Stromal cell of bone marrow (primary cell): ENCODE measurements at places on chromosomes 2 and 18.

DNA sequence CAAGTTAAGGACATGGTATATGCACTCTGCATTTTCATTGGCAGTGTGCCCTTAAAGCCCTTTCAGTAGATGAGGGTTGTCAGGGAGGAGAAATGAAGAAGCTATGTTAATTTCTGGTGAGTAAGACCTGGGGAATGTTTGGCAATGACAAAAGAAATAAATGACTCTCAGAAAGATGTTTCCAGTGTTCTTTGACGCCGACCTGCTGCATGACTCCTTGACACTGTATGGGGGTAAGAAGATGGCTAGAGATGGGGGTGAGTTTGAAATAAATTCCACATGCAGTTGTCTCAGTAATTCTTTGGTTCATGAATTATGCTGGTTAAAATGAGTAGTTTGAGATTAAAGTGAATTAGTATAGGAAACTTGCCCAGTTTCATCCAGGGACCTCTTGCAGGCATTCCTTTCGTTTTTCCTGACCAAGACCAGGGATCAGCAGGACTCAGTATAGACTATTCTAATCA, 5.9 kb downstream of the CCDC121 start:
- DNase-seq, result no peak

GRCh38 chr2:10918661-10919409, 7.1 kb downstream of the KCNF1 start:
- no peak for DNase-seq

DNA sequence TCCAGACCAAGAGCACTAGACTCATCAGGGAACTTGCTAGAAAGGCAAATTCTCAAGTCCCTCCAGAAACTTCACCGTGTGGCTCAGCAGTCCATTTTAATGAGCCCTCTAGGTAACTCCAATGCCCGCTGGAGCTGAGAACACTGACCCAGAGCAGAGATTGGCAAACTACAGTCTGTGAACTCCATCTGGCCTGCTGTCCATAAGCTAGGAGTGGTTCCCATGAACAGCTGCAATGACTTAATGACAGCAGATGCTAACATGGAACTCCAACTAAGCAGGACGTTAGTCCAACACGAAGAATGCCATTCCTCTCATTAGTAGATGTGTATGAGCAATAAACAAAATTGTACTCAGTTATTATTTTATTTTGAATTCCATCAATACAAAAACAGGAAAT, 371.9 kb downstream of the STK39 start:
- DNase-seq, result no peak

DNA sequence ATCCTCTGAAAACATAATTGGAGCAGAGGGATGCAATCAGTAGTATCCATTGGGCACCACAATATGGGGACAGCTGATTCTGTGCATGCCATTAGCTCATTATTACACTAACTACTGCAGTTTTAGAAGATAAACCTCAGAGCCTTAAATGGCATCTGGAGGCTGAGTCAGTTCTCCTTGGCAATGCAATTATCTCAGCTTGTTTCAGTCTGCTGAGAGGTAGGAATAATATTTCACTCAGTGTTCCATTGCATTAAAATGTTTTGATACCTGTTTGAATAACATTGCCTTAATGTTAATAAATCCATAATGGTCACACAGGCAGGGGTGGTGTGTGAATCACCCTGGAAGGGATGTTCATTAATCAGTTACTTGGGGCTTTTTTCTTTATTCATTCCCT, 309.6 kb downstream of the LRRTM1 start:
- no peak for DNase-seq

DNA sequence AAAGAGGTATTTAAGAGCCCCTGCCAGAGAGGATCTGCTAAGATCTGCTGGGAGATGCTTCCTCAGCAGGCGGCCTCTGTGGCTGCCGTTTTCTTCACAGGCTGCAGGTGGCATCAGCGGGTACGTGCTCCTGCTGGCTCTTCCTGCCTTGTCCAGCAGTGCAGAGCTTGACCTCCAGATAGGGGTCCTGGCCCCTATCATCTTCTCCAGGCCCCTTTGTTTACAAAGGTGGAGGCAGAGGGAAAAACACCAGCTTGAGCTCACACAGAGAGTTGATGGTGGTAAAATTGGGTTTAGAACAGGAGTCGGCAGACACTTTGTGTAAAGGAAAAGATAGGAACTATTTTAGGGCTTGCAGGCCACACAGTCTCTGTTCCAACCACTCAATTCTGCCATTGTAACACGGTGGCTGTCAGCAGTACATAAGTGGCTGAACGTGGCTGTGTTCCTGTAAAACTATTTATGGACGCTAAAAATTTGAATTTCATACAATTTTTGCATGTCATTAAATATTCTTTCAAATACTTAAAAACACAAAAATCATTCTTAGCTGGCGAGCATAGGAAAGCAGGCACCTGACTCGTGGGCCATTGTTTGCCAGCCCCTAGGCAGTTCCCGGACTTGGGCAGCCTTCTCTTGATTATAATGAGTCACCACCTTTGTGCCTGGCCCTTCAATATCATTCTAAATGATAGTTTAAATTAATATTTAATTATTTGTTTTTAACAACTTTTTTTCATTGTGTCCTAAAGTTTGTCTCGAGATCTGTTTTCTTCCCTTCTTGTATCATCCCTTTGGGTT, 98.2 kb upstream of the B3GNT7 start:
- peak; percentile 11 for DNase-seq

GRCh38 chr18:58497845-58498244, 131.0 kb downstream of the ALPK2 start:
- DNase-seq, result no peak

DNA sequence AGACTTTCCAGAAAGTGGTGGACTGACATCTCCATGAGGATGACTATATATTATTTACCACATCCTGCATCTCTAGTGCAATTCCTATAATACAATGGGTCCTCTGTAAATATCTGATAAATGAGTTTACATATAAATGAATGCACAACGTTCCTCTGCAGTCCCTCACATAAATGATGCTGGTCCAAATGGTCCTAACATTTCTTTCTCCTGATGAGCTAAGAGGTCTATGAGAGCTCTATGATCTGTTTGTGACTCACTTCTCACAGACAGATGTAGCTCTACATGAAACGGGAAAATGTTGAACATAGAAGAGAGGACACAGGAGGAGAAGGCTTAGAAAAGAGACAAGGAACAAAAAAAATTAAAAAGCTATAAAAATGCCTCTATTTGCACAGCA, 201.2 kb upstream of the PIK3C3 start:
- DNase-seq, result no peak

DNA sequence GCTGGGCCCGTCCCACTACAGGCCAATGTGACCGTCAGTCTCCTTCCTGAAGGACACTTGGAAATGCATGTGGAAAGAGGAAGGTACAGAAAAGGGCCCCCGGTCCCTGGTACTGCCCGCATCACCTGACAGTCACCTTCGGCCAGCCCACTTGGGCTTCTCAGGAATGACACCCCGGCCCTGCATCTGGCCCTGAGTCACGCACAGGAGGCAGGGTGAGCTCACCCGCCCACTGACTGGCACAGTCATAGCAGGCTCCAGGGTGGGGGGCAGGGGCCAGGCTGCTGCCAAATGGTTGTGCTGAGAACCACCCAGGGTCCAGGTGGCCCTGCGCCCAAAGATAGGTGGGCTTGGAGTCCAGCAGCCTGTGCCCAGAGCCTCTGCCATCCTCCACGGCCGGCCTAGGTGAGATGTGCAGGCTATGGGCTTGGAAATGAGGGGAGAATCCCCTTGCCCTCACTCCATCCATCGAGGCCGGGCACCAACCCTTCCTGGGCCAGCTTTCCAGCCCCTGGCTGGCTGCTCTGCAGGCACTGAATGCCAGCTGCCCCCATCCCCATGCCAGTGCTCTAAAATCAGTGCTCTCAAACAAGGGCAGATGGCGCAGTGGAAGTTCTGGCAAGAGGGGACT, 14.1 kb downstream of the EMX1 start:
- no peak for DNase-seq

DNA sequence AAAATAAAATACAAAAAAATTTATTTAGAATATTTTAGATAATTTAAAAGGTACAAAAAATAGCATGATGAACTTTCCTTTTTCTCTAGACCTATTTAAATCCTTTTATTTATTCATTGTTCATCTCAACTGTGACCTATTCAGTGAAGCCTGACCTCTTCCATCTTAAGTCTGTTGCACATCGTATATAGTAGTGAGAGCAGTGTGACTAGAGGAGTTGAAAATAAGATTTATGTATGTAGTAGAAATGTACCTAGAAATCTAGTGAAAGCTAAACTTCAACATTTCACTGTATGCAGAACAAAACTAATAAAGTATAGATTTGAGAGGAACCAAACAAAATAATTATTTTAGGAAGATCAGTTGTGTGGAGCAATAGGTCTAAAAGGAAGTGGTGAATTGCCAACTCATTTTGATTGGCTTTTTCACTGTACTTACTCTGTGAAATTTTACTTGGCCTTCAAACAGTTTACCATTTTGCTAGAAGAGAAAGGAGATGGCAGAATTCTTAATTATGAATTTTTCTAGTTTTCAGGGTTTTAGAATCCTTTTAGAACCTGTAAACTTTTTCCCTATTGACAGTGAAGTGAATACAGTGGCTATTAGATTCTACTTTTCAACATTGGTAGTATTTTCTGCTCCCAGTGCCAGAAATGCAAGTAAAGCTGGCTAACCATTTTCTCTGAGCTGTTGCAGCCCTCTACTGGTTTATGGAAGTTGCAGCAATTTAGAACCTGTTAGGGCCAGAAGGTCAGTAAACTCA, 11.0 kb downstream of the ANKRD12 start:
- DNase-seq, result peak; percentile 56

GRCh38 chr2:236193026-236193425, 24.8 kb upstream of the GBX2 start:
- DNase-seq, result no peak

- peak; percentile 63 for DNase-seq
Observed at GRCh38 chr18:22639026-22639463, 221.3 kb upstream of the CTAGE1 start.

GRCh38 chr2:239667431-239667985, 266.7 kb upstream of the HDAC4 start:
- no peak for DNase-seq

DNA sequence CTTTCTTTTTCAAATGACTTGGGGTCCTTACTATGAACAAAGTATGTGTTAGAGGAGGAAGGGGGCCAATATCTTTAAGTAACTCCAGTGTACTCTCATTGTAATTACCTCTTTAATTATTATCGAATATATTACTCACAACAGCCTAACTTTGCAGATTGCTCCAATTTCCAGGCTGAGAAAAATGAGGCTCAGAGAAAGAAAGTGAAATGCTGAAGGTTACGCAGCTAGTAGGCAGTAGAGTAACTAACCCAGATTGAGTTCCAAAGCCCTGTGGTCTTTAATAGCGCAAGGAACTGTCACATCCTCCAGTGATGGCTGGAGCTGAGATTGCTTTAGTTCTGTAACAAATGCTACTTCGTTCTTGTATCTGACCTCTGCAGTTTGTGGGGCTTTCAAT, 2.2 kb upstream of the GYPC start:
- DNase-seq, result no peak

DNA sequence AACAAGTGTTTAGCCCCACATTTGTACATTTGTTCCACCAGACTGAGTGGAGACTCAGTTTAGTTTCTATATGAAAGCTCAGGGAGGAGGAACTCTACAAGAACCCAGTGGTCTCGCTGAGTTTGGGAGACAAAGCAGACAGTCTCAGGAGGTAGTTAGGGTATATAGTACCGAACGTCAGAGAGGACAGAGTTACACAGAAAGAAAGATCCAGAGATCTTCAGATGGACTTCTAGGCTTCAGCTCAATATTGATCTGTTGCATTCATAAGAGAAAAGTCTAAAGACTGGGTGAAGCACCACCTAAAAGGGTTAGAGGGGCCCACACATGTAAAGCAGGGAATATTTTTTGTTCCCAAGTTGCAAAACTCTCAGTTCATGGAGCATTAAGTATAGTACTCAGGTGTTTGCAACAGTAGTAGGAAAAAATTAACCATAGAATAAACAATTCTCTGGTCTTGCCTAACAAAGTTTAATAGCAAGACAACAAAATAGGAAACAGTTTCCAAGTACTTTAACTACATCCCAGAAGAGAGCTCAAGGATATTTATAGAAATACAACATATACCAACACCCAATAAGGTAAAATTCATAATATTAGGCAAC, 4.2 kb downstream of the TFPI start:
- DNase-seq, result no peak

- DNase-seq, result no peak
Observed at GRCh38 chr2:88092773-88093172, 25.1 kb downstream of the SMYD1 start.

DNA sequence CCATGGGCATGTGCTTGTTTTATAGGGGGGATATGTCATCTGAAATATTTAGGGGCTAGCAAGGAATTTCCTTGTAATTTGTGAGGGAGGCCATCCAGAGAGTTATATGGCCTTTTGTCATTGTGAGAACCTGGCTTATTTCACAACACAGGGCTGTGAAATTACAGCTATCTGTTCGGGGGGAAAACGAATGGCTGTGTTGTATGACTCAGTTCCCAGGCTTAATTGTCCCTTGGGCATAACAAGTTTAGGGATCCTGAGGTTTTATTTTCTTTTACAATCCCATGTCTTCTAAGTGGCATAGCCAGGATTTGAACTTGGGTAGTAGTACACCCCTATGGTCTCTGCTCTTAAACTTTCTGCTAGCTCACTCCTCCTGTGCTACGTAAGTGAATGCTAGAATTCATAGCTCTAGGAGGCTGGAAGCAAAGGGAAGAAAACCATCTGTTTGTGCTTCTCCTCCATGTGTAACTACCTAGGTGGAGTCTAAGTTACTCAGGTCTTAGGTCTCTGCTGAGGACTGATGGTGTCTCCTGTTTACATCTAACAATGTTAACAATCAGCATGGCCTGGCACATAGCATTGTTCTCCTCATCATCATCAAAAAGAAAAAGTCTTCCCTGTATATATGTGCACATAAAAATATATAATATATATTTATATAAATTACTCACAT, 53.8 kb downstream of the SKA1 start:
- DNase-seq, result no peak

DNA sequence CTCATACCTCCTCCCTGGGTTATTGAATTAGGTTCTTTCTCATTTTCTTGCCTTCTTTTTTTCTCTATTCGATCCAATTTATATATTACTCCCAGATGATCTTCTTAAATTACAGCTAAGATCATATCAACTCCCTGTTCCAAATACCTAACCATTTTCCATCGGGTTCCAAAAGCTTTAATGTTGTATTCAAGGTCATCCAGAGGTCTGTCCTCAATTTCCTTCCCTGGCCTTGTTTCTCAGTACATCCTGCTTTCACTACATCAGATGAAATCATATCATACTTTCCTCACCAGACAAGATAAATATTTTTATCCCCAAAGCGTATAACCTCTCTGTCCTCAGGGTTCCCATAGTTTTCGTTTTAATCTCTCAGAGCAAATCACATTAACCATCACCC, 36.3 kb upstream of the GREB1L start:
- DNase-seq, result no peak

DNA sequence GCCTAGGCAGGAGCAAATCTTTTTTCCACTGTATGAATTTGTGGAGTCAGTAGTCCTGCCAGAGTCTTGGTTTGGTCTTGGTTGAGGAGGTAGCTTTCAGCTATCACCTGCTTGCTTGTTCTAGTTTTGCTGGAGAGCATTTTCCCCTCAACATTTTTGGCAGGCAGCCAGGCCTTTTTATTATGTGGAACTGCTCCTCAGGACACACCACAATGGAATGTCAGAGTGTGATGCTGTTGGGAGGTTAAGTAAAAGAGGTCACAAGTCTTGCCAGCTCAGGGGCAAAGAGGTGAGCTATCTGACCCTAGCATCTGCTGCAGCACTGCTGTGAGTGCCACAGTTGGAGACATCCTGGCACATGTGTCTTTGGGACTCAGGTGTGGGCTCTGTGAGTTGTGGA, 258.0 kb downstream of the CNTNAP5 start:
- no peak for DNase-seq

- DNase-seq, result no peak
Observed at GRCh38 chr2:189159273-189159672, 20.3 kb downstream of the COL5A2 start.

GRCh38 chr2:68730828-68731227, 3.8 kb upstream of the ARHGAP25 start:
- DNase-seq, result no peak
